Osteocyte (in vitro differentiated cells): ENCODE measurements at places on chromosomes 4 and X. TPM values are rescaled to one million over a fixed set of nuclear protein-coding genes. Genes with fewer than 3 reads are reported as not detected.
A peak's percentile ranks its signal among the peaks of the same experiment; 100 is the strongest.

DNA sequence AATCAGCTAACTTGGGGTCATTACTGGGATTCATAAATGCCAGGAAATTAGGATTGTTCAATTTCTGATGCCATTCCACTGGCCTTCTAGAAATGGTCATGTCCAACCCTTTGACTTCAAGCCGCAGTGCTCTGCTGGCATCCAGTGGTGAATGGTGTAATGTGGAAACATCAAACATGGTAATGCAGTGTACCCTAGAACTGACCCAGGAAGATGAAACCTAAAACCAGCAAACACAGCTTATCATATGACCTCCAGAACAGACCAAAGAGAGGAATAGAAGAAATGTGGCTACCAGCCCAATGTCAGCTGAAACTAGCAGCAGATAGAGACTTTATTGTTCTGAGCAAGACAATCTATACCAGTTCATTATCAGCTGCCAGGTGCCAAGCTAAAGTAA is 13.8 kb downstream of the CXCL13 start:
- no peak overlapping the region for H3K27ac ChIP-seq
- H3K36me3 ChIP-seq, result no peaks in the 10 kb centered on the region
- H3K4me3 ChIP-seq, result no peak overlapping the region
- H3K4me1 ChIP-seq, result peaks cover 2% of the 10 kb centered on the region
- no peak for DNase-seq

The CFAP299 gene
- total RNA-seq, result not detected in 2 replicates

DNA sequence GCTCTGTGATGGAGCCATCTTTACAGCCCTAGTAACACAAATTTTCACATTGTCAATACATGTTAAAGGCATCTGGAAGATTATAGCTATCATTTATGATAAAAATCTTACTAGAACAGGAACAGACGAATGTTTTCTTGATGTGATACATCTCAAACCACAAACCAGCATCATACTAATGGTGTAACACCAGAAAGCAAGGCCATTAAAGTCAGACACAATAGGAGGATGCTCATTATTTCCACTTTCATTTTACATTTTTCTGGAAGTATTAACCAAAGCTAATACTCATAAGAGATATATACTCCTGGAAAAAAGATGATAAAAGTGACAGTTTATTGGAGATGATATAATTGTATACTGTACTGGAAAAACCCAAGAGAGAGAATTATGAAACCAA is 5.3 kb downstream of the AKAP14 start:
- no peaks in the 10 kb centered on the region for H3K27me3 ChIP-seq
- no peak for DNase-seq
- H3K27ac ChIP-seq, result no peak overlapping the region
- H3K4me3 ChIP-seq, result no peak overlapping the region
- no peaks in the 10 kb centered on the region for H3K36me3 ChIP-seq
- no peaks in the 10 kb centered on the region for H3K4me1 ChIP-seq

The TMEM47 gene
- 51.6 and 53.3 TPM in 2 replicates for total RNA-seq

DNA sequence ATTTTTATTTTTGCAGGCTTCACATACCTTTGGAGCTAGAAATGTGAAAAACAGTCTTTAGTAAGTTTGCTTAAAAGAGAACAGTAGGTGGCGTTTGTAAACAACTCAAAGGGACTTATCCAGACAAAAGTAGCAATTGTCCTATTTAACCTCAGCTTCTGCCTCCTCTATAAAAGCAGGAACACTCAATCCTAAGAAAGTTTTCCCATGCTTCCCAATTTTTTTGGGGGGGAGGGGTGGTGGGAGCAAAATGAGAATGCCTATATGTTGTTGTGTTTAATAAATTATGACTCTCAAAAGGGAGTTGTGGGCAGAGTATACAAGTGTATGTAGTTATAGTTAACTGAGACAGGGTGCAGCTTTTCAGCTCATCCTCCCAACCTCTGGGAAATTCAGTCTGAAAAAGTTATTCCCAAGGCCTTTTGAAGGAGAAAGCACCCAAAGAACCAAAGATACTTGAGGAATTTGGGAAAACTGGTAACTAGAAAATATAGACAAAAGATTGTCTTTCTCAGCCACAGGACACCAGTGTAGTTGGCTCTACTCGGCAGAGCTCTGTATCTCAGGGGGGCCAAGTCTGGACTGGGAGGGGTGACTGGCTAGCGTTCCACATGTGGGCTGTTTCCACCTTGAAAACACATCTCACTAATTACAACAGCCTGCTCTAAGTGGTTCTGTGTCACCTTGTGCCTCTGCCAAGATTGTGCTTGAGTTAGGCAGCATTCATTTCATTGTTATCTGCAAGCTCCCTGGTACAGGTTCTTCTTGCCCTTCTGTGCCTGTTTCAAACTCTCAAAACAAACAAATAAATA is 2.8 kb downstream of the SFRP2 start:
- H3K4me1 ChIP-seq, result peaks cover 43% of the 10 kb centered on the region
- no peak overlapping the region for H3K27ac ChIP-seq
- no peak for DNase-seq
- peaks cover 79% of the 10 kb centered on the region for H3K27me3 ChIP-seq
- peaks cover 8% of the 10 kb centered on the region for H3K36me3 ChIP-seq
- H3K4me3 ChIP-seq, result peak overlapping the region; percentile 50

The ATP11C gene
- total RNA-seq, result 24.1 and 26.2 TPM in 2 replicates

- DNase-seq, result no peak
- no peaks in the 10 kb centered on the region for H3K4me1 ChIP-seq
- H3K36me3 ChIP-seq, result no peaks in the 10 kb centered on the region
These were observed 24.6 kb upstream of the LRBA start for GRCh38 chr4:151039733-151040132.

The SMIM43 gene
- not detected in 2 replicates for total RNA-seq

GRCh38 chr4:165524532-165525190 is 145.9 kb downstream of the CPE start:
- no peak for DNase-seq
- H3K27me3 ChIP-seq, result no peaks in the 10 kb centered on the region

The LPAR4 gene
- total RNA-seq, result 2.4 and 2.6 TPM in 2 replicates

GRCh38 chr4:92455951-92456350 is 152.2 kb downstream of the GRID2 start:
- H3K4me3 ChIP-seq, result no peak overlapping the region
- H3K27ac ChIP-seq, result no peak overlapping the region
- H3K4me1 ChIP-seq, result no peaks in the 10 kb centered on the region
- DNase-seq, result no peak
- H3K36me3 ChIP-seq, result no peaks in the 10 kb centered on the region

GRCh38 chr4:94530073-94530472 is 78.3 kb downstream of the PDLIM5 start:
- H3K27ac ChIP-seq, result peak overlapping the region; percentile 78
- H3K4me3 ChIP-seq, result no peak overlapping the region
- H3K27me3 ChIP-seq, result no peaks in the 10 kb centered on the region
- H3K4me1 ChIP-seq, result peaks cover 90% of the 10 kb centered on the region
- H3K36me3 ChIP-seq, result peaks cover 10% of the 10 kb centered on the region

DNA sequence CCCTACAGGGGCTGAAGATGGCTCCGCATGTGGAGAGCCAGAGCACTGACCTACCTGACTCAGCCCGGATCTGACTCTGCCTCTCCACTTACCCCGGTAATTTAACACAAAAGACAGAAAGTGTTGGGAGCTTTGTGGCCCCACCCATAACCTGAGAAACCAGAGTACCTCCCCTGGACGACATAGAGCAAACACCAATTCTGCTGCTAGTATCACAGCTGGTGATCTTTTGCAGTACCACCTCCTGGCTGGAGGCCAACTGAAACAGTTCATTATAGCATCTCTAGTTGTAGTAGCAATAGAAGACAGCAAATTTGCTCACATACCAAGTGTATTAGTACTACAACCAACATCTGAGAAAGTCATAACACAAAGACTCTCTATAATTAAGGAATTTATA is 443.9 kb downstream of the KLHL4 start:
- no peaks in the 10 kb centered on the region for H3K36me3 ChIP-seq
- H3K4me3 ChIP-seq, result no peak overlapping the region
- no peaks in the 10 kb centered on the region for H3K4me1 ChIP-seq
- H3K27me3 ChIP-seq, result no peaks in the 10 kb centered on the region
- H3K27ac ChIP-seq, result no peak overlapping the region

The FGFBP2 gene
- not detected in 2 replicates for total RNA-seq

- DNase-seq, result no peak
- H3K4me1 ChIP-seq, result no peaks in the 10 kb centered on the region
- no peak overlapping the region for H3K27ac ChIP-seq
- no peaks in the 10 kb centered on the region for H3K27me3 ChIP-seq
These were observed 54.8 kb downstream of the DHX15 start for GRCh38 chr4:24529555-24529954.

The RIPPLY1 gene
- not detected in 2 replicates for total RNA-seq

GRCh38 chr4:121960818-121961217 is 9.0 kb upstream of the TRPC3 start:
- H3K4me1 ChIP-seq, result no peaks in the 10 kb centered on the region
- H3K27me3 ChIP-seq, result peaks cover 56% of the 10 kb centered on the region
- H3K4me3 ChIP-seq, result no peak overlapping the region
- no peak overlapping the region for H3K27ac ChIP-seq
- no peak for DNase-seq

DNA sequence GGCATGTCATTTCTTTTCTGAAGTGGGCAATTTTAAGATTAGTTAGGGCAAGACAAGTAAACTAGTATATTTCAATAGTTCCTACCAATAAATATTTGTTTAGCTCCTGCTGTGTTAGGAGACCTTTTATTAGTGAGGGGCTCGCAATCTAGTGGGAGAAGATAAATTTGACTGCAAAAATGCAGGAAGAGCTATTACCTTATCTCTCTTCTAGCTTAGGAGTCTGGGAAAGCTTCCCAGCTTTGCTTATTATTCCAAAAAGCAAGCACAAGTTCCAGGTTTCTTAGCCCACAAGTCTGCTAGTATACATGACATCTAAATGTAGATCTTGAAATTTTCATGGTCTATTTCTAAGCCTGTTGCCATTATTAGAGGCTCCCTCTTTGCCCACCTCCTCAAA is 191.1 kb downstream of the GC start:
- no peaks in the 10 kb centered on the region for H3K27me3 ChIP-seq
- no peak overlapping the region for H3K27ac ChIP-seq
- peaks cover 23% of the 10 kb centered on the region for H3K4me1 ChIP-seq
- no peaks in the 10 kb centered on the region for H3K36me3 ChIP-seq
- H3K4me3 ChIP-seq, result no peak overlapping the region

The RPA4 gene
- 0.24 and 0.56 TPM in 2 replicates for total RNA-seq

DNA sequence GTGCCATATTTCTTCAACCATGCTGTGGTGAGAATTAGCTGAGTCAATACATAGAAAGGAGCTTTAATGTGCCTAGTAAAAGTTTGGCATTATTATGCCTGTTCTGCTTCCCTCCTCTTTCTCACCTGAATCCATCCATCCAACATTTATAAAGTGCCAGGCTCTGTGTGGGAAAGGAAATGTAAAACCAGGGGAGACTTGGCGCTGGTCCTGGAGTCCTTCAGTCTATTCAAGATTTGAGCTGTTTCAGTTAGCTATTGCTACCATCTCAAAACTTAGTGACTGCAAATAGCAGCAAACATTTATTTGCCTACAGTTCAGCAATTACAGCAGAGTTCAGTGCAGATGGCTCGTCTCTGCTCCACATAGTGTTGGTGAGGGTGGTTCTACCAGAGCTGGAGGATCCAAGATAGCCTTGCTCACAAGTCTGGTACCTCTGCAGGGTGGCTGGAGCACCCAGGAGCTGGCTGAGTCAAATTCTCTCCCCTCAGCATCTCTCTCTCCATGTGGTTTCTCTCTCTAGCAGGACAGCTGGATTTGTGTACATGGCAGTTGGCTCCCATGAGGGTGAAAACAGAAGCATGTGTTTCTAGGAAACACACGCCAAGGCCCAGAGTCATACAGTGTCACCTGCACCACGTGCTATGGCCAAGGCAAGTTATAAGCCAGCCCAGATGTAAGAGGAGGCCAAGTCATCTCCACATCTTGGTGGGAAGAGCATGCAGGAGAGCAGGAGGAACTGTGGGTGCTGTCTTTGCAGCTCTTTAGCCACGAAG is 77.3 kb downstream of the FHDC1 start:
- H3K27me3 ChIP-seq, result no peaks in the 10 kb centered on the region
- H3K36me3 ChIP-seq, result no peaks in the 10 kb centered on the region
- H3K27ac ChIP-seq, result no peak overlapping the region
- H3K4me1 ChIP-seq, result peaks cover 13% of the 10 kb centered on the region

DNA sequence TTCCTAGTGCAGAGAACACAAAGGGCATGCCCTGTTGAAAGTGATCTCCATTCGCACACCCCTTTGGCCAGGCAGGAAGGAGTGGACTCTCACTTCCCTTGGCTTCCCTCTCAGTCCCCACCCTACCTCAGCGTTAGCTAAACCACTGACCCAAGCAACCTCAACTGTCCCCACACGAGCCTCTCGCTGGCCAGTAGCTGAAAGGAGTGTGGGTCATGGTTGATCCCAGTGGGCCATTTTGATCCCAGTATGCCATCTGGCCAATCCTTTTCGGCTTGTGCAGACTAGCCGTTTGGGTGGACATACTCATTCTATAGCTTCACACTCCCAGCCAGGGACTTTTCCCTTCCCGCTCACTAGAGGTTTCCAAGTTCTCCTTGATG is 24.4 kb upstream of the BCORL1 start:
- no peaks in the 10 kb centered on the region for H3K36me3 ChIP-seq
- no peak for DNase-seq

GRCh38 chrX:103783971-103784370 is 7.3 kb downstream of the PLP1 start:
- H3K4me3 ChIP-seq, result no peak overlapping the region
- no peak for DNase-seq
- H3K27me3 ChIP-seq, result no peaks in the 10 kb centered on the region

DNA sequence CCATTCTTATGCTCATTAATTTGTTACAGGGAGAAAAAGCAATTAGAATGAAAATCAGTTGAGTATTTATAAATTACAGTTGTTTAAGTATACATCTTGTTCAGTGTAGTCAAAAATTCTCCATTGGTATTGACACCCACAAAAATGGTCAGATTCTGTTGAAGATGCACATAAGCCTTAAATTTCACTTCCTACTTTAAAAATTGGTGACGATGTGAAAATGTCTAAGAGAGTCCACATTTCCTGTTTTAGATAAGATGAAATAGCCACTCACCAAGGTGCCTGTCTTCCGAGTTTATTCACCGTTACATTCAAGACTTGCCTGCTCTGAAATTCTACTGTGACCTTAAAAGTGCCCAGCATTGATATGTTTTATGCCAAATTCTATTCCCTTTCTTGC is 93.6 kb downstream of the GPR143 start:
- DNase-seq, result no peak
- H3K27ac ChIP-seq, result no peak overlapping the region
- peaks cover 40% of the 10 kb centered on the region for H3K4me1 ChIP-seq

The INTU gene
- 5.3 and 6.0 TPM in 2 replicates for total RNA-seq

DNA sequence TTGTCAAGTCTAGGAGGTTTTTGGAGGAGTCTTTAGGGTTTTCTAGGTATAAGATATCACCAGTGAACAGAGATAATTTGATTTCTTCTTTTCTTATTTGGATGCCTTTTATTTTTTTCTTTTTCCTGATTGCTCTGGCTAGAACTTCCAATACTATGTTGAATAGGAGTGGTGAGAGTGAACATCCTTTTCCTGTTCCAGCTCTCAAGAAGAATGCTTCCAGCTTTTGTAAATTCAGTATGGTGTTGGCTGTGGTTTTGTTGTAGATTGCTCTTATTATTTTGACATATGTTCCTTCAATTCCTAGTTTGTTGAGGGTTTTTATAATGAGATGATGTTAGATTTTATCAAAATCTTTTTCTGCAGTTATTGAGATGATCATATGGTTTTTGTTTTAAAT is 165.6 kb upstream of the WDFY3 start:
- no peak overlapping the region for H3K27ac ChIP-seq
- H3K4me1 ChIP-seq, result no peaks in the 10 kb centered on the region
- no peak for DNase-seq
- H3K4me3 ChIP-seq, result no peak overlapping the region
- H3K27me3 ChIP-seq, result peaks cover 13% of the 10 kb centered on the region

- H3K4me1 ChIP-seq, result peaks cover 17% of the 10 kb centered on the region
- DNase-seq, result no peak
- H3K36me3 ChIP-seq, result no peaks in the 10 kb centered on the region
- no peak overlapping the region for H3K27ac ChIP-seq
- no peak overlapping the region for H3K4me3 ChIP-seq
These were observed 9.1 kb downstream of the ZFYVE28 start for GRCh38 chr4:2409381-2409783.
